Upper lobe of right lung (tissue), 1 donor: ENCODE measurements at places on chromosomes 7 and 10. TPM values are rescaled to one million over a fixed set of nuclear protein-coding genes. Genes with fewer than 3 reads are reported as not detected.

DNA sequence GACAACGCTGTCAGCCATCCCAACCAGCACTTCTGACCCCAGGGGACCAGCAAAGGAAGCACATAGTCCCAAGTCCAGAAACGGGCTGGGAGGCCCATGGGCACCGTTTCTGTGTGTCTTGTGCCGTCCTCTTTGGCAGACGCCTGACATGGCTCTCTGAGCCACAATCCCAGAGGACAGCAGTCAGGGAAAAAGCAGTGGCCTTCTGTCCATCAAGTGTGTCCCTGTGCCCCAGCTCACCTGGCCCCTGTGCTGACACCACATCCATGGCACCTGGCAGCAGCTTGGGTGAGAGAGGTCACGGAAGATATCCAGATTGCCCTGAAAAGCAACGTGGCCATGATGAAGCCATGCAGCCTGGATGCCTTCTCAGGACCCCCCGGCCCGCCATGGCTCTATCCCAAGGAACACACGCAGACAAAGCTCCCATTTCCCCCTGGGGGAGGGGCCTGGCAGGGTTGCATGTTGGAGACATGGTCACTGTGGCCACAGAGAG lies 38.1 kb upstream of the ANTXRL start:
- no peaks in the 10 kb centered on the region for H3K27me3 ChIP-seq
- H3K4me1 ChIP-seq = no peaks in the 10 kb centered on the region
- no peaks in the 10 kb centered on the region for H3K36me3 ChIP-seq
- DNase-seq = no peak
- no peak overlapping the region for H3K4me3 ChIP-seq
- no peak overlapping the region for H3K27ac ChIP-seq

CYP2C8 gene
- 0.46 TPM for total RNA-seq

DNA sequence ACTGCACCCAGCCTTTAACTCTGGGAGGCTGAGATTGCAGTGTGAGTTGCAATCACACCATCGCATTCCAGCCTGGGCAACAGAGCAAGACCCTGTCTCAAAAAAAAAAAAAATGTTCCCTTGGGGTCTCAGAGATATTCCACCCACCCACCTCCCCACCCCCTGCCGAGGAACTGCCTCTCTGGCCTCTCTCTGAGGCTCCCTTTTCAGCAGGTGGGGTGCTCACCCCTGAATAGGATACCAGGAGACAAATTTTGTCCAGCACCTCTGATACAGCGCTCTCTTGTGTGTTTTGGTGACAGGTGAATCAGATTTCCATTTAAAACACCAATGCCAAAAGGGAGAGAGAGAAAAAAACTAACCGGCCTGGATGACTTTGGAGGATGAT lies 92.6 kb upstream of the KIF5B start:
- H3K4me1 ChIP-seq = no peaks in the 10 kb centered on the region
- no peak overlapping the region for H3K27ac ChIP-seq
- no peak overlapping the region for H3K4me3 ChIP-seq
- DNase-seq = no peak
- no peaks in the 10 kb centered on the region for H3K27me3 ChIP-seq
- no peaks in the 10 kb centered on the region for H3K36me3 ChIP-seq

GRCh38 chr7:112905950-112906349 lies 115.8 kb upstream of the TMEM168 start:
- no peak overlapping the region for H3K4me3 ChIP-seq
- no peaks in the 10 kb centered on the region for H3K4me1 ChIP-seq
- DNase-seq = no peak
- H3K36me3 ChIP-seq = no peaks in the 10 kb centered on the region
- no peak overlapping the region for H3K27ac ChIP-seq

DNA sequence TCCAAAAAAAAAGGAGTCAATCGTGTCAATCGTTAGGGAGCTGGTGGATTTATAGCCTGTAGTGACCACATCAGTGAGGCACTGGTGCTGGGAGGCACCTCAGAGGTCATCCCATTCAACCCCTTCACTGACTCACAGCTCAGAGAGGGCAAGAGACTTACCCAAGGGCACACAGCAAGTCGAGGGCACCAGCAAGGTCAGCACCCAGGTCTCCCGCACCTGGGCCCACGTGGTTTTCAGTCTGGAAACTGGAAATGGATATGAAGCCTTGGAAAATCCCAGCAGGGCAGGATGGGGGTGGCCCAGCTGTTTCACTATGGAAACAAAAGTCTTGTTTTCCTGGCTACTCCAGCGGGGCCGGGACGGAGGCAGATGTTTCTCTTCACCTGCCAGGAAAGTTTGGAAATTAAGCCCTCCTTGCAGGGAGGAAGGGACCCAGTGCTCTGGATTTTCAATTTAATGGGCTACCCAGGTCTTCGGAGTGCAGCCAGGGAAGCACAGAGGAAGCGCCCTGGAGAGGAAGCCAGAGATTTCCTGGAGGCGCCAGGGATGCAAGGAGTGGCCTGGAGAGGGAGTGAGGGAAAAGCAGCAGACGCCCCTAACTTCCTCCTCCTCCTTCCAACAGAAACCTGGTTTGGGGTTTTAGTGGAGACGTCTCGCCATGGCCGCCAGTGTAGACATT lies 157.2 kb upstream of the TNRC18 start:
- DNase-seq = no peak
- no peaks in the 10 kb centered on the region for H3K36me3 ChIP-seq
- H3K4me1 ChIP-seq = peaks cover 5% of the 10 kb centered on the region
- no peaks in the 10 kb centered on the region for H3K27me3 ChIP-seq

STRIP2 gene
- 1.3 TPM for total RNA-seq

GRCh38 chr10:84946904-84947303 lies 618.5 kb downstream of the CCSER2 start:
- no peak for DNase-seq
- H3K36me3 ChIP-seq = no peaks in the 10 kb centered on the region
- no peaks in the 10 kb centered on the region for H3K4me1 ChIP-seq
- no peaks in the 10 kb centered on the region for H3K27me3 ChIP-seq
- no peak overlapping the region for H3K27ac ChIP-seq
- no peak overlapping the region for H3K4me3 ChIP-seq

GRCh38 chr7:24877790-24878311 lies 102.1 kb downstream of the OSBPL3 start:
- H3K27ac ChIP-seq = no peak overlapping the region
- H3K36me3 ChIP-seq = no peaks in the 10 kb centered on the region
- no peak for DNase-seq
- H3K4me1 ChIP-seq = no peaks in the 10 kb centered on the region
- no peaks in the 10 kb centered on the region for H3K27me3 ChIP-seq
- H3K4me3 ChIP-seq = no peak overlapping the region

COL26A1 gene
- 0.58 TPM for total RNA-seq

GRCh38 chr7:105678811-105679495 lies 97.7 kb upstream of the EFCAB10 start:
- peak overlapping the region; percentile 46 for H3K4me3 ChIP-seq
- no peaks in the 10 kb centered on the region for H3K36me3 ChIP-seq
- H3K4me1 ChIP-seq = peaks cover 61% of the 10 kb centered on the region

DNA sequence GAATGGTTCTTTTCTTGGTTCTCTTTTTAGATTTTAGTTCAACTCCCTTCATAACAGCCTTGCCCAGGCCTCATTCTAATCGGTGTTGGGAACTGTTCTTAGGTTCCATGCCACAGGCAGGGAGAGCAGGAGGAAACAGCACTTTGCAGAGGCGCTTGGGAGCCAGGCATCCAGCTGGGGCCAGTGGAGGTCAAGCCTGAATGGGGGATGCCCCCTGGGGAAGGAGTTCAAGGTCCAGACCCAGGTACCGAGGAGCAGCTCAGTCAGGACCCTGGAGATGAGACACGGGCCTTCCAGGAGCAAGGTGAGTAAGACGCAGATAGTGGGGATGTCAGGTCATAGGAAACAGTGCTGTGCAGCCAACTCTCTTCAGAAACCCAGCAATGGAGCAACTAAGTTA lies 4.5 kb downstream of the ZSCAN25 start:
- no peak for DNase-seq
- no peaks in the 10 kb centered on the region for H3K27me3 ChIP-seq
- peaks cover 10% of the 10 kb centered on the region for H3K4me1 ChIP-seq
- no peak overlapping the region for H3K4me3 ChIP-seq

KLHL7 gene
- total RNA-seq = 16.4 TPM

GRCh38 chr10:32331606-32332005 lies 15.4 kb downstream of the EPC1 start:
- H3K27me3 ChIP-seq = no peaks in the 10 kb centered on the region
- H3K27ac ChIP-seq = no peak overlapping the region
- H3K36me3 ChIP-seq = peaks cover 4% of the 10 kb centered on the region
- no peak overlapping the region for H3K4me3 ChIP-seq
- H3K4me1 ChIP-seq = peaks cover 80% of the 10 kb centered on the region

DNA sequence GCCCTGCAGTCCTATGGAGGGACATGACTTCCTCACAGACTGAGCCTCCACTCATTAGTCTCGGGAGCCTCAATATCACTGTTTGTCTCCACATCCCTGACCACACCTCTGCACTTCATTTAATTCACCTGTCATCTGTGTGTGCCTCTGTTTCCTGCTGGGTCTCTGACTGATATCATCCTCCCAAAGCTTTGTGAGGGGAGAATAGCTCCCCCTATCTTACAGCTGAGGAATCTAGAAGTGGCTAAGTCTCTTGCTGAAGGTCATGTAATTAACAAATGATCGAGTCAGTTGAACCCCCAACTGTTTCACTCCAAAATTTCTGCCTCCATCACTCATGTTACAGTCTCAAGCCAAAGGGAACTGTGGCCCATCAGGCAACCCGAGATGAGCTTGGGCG lies 5.5 kb upstream of the CPXM2 start:
- no peaks in the 10 kb centered on the region for H3K36me3 ChIP-seq
- H3K27ac ChIP-seq = no peak overlapping the region
- no peaks in the 10 kb centered on the region for H3K4me1 ChIP-seq
- no peak overlapping the region for H3K4me3 ChIP-seq
- DNase-seq = no peak

CDK14 gene
- 47.2 TPM for total RNA-seq

DNA sequence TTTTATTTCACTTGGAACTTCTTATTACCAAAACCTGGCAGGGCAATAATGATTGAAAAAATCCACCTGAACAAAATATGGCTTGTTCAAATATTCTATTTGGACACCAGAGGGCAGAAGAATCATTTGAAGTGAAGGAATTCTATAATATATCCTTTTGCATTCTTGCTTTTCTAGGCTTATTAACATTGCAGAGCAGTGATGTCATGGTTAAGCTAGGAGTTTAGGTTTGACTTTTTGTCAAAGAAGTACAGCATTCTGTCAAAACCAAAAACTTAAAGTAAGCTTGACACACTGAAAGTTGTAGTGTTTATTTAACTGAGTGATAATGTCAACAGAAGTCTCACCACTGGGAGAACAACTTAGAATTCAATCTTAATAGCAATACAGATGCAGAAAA lies 156.0 kb downstream of the SEMA3D start:
- peaks cover 6% of the 10 kb centered on the region for H3K4me1 ChIP-seq
- H3K4me3 ChIP-seq = no peak overlapping the region
- H3K27ac ChIP-seq = no peak overlapping the region
- H3K36me3 ChIP-seq = no peaks in the 10 kb centered on the region
- no peaks in the 10 kb centered on the region for H3K27me3 ChIP-seq

PDZD8 gene
- 38.7 TPM for total RNA-seq

- H3K36me3 ChIP-seq = no peaks in the 10 kb centered on the region
- H3K4me3 ChIP-seq = peak overlapping the region; percentile 94
- peaks cover 22% of the 10 kb centered on the region for H3K4me1 ChIP-seq
- no peak overlapping the region for H3K27ac ChIP-seq
- DNase-seq = no peak
- H3K27me3 ChIP-seq = no peaks in the 10 kb centered on the region
Observed at GRCh38 chr10:131979821-131980270, 1.9 kb downstream of the BNIP3 start.

GRCh38 chr7:1432411-1433082 lies 26.7 kb downstream of the MICALL2 start:
- no peak overlapping the region for H3K27ac ChIP-seq
- H3K36me3 ChIP-seq = peaks cover 10% of the 10 kb centered on the region
- H3K4me1 ChIP-seq = peaks cover 4% of the 10 kb centered on the region
- no peak overlapping the region for H3K4me3 ChIP-seq

ZNF503 gene
- total RNA-seq = 36.2 TPM

DNA sequence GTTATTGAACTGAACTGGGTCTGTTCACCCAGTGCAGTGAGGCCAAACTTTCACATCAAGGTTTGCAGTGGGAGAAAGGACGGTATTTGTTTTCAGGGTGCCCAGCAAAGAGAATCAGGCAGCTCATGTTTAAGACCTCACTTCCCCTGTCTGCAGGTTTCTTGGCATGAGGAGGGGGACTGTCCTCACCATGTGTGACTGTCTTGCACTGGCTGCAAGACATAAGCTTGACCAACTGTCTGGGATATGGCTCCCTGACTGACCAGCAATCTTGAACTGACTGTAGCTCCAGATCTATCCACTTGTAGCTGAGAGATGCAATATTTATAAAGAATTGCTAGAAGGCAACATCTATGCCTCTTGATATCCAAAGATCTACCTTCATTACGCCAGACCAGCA lies 39.9 kb downstream of the RAMP3 start:
- DNase-seq = no peak
- H3K4me1 ChIP-seq = no peaks in the 10 kb centered on the region
- no peak overlapping the region for H3K27ac ChIP-seq
- H3K36me3 ChIP-seq = no peaks in the 10 kb centered on the region
- no peaks in the 10 kb centered on the region for H3K27me3 ChIP-seq
- H3K4me3 ChIP-seq = no peak overlapping the region

- H3K27ac ChIP-seq = no peak overlapping the region
- no peaks in the 10 kb centered on the region for H3K36me3 ChIP-seq
- no peak for DNase-seq
- no peaks in the 10 kb centered on the region for H3K27me3 ChIP-seq
- no peaks in the 10 kb centered on the region for H3K4me1 ChIP-seq
Observed at GRCh38 chr7:5437987-5438386, 14.4 kb upstream of the TNRC18 start.

PRRT4 gene
- 0.26 TPM for total RNA-seq

DNA sequence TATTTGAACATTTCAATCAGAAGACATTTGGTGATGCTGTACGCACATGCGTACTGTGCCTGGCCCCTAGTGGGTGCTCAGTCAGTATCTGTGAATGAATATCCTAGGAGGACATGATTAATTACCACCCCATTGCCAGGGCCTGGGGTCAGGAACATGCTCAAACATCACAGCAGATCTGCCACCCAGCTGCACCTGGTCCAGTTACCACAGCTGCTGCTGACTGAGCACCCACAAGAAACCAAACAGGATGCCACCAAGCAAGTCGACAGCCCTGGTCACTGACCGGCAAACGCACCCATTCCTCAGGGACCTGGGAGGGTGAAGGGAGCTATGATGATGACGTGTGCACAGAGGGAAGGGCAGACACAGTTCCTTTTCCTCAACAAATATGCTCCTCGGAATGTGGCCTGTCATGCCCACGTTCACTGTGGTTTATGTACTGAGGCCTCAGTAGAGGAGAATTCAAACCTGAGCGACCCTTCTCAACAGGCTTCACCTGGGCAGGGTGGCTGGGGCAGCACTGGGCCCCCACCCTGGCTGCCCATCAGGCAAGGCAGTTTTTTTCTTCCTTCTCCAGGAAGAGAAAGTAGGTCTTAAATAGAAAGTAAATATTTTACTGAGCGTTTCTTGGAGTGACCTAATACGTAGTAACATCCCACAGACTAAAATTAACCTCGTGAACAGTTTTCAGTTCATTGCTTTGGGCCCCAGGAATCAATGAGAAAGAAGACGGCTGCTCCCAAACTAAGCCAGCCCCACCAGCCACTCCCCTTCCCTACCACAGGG lies 13.4 kb downstream of the CTBP2 start:
- H3K27ac ChIP-seq = peak overlapping the region; percentile 66
- no peak for DNase-seq
- H3K27me3 ChIP-seq = no peaks in the 10 kb centered on the region
- no peaks in the 10 kb centered on the region for H3K36me3 ChIP-seq
- H3K4me1 ChIP-seq = peaks cover 62% of the 10 kb centered on the region
